ENCODE measurements at places on chromosomes 2 and 18.

DNA sequence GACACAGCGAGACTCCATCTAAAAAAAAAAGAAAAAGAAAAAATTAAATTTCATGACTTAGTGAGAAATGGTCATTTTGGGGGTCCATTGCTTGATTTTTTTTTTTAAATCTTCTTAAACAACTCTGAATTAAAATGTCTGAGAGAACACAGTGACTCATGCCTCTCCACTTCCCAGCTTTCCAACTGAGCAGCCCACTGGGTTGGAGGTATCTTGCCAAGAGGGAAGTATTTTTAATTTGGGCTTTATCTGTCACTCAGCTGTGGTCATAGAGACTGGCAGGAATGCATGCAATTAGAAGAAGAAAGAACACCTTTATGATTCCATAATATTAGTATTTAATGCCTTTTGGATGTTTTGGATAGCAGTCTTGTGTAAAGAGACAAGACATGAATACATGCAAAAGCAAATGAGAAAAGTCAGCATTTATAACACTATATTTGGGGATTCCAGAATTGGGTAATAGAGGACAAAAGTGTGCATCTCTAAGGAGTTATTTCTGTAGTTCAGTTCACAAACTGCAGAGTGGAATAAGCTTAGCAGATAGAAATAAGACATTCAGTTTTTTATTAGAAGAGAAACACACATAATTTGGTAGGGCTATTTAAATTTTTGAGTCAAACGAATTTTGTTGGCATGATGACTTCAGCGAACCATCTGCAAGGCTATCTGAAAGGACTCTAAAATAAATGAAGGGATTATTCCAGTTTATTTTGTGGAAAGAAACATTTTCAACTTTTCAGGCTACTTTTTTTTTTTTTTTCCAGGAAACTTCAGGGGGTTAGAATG, 254.8 kb downstream of the TGIF1 start:
- no peak for DNase-seq

DNA sequence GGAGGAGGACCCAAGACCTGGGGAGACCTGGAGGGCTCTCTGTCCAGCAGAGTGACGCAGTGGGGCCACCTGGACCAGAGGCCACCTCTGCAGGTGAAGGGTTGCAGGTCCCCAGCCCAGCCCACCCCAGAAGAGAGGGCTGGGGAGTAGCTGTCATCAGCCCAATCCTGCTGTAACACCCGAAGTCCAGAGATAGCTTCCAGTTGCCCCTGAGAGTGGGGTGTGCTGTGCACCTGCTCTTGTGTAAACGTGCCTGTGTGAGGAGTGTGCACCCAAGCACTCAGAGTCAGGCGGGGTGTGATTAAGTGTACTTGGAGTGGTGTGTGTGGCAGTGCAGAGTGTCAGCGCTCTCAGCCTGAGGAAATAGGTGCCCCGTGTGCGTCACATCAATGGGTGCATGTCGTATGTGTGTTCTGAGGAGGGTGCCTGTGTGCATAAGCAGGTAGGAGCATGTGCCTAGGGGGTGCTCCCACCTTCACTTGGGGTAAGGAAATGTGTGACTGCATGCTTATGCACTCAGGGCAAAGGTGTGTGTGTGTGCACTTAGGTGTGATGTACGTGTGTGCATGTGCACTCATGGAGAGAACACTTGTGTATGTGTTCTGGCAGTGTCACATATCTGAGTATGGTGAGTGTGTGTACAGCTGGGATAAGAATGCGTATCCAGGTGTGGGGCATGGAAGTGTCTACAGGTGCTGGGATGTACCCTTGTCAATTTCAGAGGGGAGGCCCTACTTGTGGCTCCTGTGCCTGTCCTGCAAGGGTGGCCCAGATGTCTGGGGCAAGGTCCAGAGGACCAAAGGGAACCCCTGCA, 672 bp downstream of the ATP6V1B1 start:
- no peak for DNase-seq

DNA sequence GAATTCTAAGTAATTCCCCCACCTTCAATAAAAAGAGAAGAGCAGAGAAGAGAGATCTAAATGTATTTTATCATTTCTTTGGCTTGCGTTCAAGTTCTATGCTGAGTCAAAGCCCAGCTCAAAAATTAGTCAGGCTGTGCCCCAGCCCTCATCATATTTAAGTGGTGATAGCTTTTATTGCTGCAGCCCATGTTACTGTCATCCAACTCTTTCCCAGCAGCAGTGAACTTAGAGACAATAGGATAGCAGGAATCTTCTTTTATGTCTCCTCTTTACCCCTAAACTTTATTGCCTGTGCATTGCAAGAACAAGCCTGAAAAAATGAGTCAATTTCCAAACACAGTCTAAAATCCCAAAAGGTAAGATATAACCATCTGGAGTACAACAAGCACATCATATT, 1599.3 kb upstream of the PIK3C3 start:
- DNase-seq, result peak; percentile 78

- no peak for DNase-seq
These were observed 22.3 kb downstream of the LRATD1 start for GRCh38 chr2:14654835-14655282.

DNA sequence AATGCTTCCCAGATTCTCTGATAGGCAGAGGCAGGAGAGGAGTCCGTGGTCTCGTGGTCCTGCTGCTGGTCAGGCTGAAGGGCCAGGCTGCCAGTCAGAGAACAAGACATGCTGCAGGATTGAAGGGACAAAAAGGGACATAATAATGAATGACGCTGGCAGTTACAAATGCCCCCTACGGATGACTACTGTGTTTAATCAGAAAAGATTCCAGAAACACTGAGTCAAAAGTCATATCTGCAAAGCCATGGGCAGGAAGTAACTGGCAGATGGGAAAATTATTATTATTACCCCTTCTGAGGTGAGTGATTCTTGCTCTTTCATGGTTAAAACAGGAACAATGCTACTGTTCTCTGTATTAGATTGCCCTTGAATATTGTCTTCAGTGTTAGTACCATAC, 19.0 kb downstream of the LCT start:
- no peak for DNase-seq

- no peak for DNase-seq
These were observed at the start of gene PPM1B for GRCh38 chr2:44168681-44169154. PPM1B (plus strand) TSS chr2:44168875; CDS start chr2:44201200, 32,325 bp downstream.

DNA sequence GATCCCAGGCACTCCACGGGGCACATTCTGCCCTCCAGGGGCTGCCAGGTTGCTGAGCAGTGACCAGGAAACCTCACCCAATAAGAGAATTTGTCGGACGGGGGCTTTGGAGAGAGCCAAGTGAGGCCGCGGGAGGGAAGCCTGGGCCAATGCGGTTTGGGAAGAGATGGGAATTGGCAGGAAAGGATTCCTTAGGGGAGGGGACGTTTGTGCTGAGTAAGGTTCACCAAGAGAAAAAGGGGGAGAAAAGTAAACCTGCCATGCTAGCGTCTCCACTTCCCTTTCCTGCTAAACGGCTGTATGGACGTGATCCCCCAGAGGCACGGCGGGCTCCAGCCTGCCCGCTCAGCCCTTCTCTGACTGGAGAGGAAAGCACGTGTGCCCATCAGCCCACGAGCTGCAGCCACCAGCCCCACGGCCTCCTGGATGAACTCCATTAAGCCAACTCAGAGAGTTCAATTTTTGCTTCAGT, 194.4 kb upstream of the ID2 start:
- no peak for DNase-seq

- peak; percentile 44 for DNase-seq
These were observed 122.8 kb upstream of the DOCK10 start for GRCh38 chr2:225165052-225165451.

GRCh38 chr18:3319894-3320454, 58.0 kb downstream of the MYL12B start:
- no peak for DNase-seq

DNA sequence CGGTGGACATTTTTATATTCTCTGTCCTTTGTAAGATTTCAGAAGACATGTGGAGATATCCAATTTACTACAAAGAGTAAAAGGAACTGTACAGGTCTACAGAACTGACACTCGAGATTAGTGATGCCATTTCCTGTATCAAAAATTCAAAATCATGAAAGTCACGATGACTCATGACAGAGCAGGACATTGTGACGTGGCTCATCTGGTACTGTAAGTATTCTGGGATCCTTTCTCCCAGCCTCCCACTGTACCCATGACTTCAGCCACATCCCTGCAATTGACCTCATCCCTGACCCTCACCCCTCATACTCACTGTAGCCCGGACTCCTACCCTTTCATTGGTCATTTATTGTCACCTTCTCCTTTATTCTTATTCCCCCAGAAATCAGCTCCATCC, 736.5 kb downstream of the EPHA4 start:
- DNase-seq, result no peak

GRCh38 chr2:221673248-221673647, 101.1 kb upstream of the EPHA4 start:
- DNase-seq, result no peak

DNA sequence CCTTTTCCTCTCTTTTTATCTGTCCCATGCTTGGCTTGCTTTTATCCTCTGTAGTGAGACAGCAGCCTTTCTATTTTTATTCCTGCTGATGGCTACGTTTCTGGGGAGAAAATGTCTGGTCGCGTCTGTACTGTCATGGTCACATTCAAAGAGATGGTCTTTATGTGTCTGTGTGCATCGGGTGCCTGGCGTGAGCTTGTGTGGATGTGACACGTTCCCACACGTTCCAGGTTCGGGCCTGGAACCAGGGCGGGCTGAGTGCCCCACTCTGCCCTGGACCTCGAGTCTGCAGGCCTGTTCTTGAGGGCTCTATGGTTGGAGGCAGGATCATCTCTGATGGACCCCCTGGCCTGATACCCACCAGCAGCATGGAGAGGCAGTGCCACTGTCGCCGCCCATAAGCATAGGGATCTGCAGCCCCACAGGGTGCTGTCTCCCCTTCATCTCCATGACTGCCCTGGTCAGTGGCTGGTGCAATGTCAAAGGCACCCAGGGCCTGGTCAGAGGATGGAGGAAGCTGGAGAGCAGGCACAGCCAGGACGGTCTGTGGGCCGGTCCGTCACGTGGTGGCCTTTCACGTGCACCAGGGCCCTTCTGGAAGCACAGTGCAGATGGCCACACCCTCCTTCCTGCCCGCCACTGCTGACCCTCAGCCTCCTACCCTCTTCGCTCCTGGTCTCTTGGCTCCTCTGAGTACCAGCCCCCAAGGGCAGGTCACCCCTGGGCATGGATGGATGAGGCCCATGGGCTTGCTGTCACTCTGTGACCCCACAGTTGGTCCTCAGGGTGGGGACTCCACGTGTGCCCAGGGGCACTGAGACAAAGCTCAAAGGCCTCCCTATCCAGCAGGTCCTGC, 149.2 kb upstream of the TWIST2 start:
- DNase-seq, result no peak

GRCh38 chr2:46502291-46502885, 23.0 kb downstream of the TMEM247 start:
- DNase-seq, result no peak

- DNase-seq, result no peak
These were observed 34.9 kb downstream of the BCL2L11 start for GRCh38 chr2:111155610-111156009.

GRCh38 chr2:59395119-59395518, 1154.0 kb upstream of the FANCL start:
- no peak for DNase-seq

DNA sequence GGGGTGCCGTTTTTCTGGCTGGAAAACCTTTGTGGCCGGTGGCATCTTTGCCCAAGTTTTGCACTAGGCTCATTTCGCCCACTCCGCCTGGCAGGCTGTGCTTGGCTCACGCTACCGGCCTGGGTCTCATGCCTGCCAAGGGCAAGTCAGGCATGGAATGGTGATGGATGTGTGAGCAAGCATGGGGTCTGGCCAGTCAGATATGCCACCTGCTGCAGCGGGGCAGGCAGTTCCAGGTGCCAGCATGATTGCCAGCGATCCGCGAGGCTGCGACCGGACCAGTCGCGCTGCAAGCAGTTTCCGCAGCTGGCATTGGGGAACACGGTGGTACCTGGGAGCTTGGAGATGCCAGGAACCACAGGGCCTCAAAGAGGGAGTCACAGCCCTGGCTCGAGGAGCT, 40.6 kb downstream of the TAF1B start:
- DNase-seq, result no peak

GRCh38 chr2:217950401-217950871, 52.4 kb downstream of the TNS1 start:
- DNase-seq, result no peak

GRCh38 chr2:5609201-5609600, 83.0 kb upstream of the SOX11 start:
- DNase-seq, result no peak

DNA sequence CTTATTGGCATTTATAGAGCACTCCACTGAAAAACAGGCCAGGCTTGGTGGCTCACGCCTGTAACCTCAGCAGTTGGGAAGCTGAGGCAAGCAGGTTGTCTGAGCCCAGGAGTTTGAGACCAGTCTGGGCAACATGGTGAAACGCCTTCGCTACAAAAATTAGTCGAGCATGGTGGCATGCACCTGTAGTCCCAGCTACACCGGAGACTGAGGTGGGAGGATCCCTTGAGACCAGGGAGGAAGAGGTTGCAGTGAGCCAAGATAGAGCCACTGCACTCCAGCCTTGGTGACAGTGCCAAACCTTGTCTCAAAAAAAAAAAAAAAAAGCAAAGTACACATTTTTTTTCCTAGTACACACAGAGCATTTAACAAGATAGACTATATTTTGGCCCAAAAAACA, 96.1 kb downstream of the TGIF1 start:
- DNase-seq, result no peak

DNA sequence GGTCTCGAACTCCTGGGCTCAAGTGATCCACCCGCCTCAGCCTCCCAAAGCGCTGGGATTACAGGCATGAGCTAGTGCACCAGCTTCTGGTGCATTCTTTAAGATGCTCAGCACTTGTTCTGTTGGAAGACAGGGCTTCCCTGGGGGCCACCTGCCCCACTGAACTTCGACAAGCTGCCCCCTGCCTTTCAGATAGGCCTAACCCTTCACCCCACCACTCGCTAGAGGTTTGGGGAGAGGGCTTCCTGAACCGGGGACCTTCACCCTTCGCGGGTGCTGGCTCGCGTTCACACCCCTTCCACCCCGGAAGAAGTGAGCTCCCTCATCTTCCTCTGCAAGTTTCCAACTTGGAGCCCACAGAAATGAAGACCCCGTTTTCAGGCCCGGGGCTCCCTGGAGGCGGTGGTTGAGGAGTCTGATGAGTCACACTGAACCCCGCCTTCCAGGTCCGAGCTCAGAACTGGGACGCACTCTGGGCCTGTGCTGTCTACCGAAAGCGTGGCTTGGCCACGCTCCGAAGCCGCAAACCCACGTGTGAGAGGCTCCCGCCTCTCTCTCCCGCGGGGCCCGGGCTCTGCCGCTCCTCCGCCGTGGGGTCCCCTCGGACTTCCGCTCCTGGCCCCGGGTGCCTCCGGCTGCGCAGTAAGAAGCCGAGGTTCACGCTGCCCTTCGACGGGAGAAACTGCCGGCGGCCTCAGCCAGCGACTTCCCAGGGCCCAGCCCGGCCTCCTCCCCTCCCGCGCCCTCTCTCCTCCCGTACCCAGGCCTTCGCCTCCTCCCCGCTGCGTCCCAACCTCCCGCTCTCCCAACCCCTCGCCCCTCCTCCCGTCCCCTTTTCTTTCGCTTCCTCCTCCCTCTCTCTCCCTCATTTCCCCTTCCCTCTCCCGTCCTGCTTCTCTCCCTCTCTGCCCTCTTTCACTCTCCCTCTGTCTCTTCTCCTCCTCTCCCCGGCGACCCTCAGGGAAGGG, 47.5 kb upstream of the SP3 start:
- no peak for DNase-seq

All from fibroblast of skin of left biceps (primary cell).